Activated CD4-positive, alpha-beta T cell treated with anti-CD3 and anti-CD28 coated beads for 4 hours (primary cell): ENCODE measurements at places on chromosomes 11 and 22.

GRCh38 chr22:24159650-24160049 is 21.6 kb upstream of the SUSD2 start:
- DNase-seq = no peak

DNA sequence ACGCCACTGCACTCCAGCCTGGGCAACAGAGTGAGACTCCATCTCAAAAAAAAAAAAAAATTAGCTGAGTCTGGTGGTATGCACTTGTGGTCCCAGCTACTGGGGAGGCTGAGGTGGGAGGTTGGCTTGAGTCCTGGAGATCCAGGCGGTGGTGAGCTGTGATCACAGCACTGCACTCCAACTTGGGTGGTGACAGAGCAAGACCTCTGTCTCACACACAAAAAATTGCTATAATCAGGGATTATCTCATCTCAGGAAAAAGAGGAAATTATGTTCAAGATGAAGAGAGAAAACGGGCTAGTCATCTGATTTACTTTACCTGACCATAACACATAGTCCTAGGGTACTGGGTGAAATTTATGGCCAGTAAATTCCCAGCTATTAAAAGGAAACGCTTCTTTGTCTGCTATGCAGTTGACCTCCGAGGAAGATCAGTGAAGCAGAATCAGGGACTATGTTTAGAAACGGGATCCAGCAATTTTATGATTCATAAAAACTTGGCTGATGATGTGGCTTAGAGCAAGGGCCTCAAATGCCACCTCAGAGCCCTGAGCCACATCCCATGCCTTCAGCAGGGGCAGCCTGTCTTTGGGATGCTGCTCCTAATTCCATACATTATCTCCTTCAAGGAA is 386.2 kb downstream of the NTM start:
- DNase-seq = no peak

DNA sequence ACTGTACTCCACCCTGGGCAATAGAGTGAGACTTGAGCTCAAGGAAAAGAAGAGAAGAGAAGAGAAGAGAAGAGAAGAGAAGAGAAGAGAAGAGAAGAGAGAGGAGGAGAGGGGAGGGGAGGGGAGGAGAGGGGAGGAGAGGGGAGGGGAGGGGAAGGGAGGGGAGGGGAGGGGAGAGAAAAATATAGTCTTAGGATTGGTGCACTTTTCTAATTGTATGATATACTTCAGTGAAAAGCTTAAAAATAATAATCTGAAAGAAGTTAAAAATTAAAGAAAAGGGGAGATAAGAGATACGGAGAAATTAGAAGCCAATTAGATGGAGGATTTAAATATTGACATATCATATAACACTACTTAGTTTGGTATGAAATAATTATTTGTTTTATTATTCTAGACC is 19.3 kb downstream of the OR52A5 start:
- DNase-seq = no peak

DNA sequence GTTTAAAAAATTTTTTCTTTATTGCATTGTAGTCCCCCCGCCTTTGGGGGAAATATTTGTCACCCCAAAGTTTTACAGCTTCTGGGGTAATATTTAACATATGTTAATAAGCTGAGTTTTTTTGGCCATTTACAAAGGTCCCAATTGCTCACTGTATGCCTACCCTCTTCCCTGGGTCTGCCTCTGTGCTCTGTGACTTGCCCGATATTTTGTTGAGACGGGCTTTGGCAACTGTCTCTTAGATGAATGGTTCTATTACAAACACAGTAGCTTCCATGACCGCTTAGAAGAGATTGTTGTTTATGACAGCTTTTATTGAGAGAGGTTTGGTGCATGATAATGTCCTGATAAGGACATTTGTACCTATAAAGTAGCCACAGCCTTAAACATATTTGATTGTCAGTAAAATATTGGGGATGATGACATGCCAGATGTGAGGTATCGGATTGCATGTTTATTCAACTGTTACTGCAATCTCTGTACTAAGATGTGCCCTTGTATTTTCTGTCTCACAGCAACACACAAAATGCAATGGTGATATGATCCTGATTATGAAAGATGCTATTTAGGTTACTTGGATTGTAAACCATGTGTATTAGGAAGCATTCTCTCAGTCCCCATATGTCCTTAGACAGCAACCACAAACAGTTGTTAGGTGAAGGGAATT is 103.1 kb downstream of the TEAD1 start:
- DNase-seq = no peak

DNA sequence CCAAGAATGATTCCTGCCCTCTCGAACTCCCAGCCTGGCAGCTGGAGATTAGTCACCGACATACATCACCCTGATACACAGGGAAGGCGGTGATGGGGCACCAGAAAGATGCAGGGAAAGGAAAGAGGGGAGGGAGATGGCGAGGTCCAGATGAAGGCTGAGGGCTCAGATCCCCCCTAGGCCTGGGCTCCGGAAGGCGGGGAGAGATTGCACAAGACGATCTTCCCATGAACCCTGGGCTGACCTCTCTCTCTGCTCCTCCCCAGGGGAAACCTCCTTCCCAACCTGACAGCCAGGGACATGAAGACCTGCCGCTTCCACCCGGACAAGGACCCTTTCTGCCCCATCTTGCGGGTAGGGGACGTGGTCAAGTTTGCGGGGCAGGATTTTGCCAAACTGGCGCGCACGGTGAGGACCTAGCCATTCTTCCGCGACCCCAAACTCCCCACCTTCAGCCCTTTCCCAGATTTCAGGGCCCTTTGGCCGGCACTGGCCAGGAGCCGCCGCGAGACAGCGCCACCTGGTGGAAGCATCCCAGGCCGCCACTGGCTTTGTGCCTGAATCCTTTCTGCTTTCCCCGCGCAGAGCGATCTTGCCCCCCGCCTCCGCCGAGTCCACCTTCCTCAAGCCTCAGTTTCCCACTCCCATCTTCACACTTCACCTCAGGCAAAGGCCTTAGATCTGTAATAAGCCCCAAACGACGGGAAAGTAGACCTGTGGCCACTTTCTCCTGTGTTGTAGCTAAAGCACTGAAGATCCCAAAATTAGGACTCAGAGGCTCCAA is 11.5 kb downstream of the P2RX3 start:
- peak; percentile 46 for DNase-seq

GRCh38 chr11:12696911-12697581 is 22.8 kb downstream of the TEAD1 start:
- DNase-seq = no peak

GRCh38 chr11:119118227-119118626 is 3.2 kb upstream of the HINFP start:
- no peak for DNase-seq

DNA sequence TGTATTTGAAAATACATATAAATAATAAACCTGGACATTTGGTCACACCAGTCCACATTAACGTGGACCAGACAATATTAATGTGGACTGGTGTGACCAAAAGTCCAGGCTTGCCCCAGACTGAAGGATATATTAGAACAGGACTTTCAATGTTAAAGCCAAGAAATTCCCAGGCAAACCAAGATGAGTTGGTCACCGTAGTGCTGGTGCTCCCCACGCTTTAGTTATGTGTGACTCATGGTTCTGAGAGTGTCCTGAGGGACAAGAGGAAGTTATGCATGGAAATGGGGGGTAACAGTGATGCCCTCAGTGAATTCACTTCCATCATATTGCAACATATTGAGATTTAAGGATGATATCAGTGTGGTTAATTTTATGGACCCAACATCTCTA is 31.4 kb downstream of the POU2AF1 start:
- no peak for DNase-seq

DNA sequence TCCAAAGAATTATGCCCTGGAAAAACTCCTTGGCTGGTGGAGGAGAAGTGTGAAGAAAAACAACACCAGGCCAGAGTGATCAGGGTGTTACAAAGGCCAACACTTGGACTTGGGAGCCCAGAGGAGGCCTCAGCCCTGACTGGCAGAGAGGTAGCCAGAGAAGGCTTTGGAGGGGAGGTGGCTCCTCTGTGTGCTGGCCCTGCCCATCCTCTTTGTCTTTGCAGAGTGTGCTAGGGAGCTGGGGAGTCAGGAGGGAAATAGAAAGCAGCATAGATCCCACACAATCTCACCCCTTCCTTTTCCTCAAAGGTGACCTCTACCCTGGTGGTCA is 12.0 kb upstream of the P2RY6 start:
- DNase-seq = no peak

- DNase-seq = no peak
These were observed 307.2 kb upstream of the CTSC start for GRCh38 chr11:88644724-88645123.

DNA sequence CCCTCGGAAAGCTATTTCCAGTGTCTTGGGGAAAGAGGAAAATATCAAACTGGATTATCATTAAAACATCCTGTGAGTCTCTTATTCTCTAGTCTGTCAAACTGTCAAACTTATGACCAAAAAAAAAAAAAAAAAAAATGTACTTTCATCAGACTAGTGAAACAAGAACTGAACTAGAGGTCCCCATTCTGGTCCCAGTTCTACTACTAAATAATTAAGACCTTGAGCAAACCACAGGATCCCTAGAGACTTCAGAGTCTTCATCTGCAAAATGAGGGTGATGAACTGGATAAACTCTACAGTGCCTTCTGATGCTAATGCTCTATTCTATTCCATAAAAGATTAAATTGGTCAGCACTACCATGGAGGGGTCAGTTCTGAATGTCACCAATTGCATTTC is 105.8 kb downstream of the SERGEF start:
- no peak for DNase-seq

DNA sequence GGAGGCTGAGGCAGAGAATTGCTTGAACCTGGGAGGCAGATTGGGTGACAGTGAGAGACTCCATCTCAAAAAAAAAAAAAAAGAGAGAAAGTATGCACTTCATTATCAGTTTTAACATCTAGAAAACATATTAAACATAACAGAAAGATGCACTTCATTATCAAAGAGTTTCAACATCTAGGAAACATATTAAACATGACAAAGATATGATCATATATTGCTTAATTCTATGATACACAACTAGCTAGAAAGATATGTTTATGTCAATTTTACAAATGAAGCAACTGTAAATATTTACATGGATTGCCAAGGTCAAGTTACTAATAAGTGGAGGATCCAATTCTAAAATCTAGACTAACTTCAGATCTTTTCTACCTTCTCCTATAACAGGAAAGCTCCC is 50.4 kb upstream of the CTSC start:
- DNase-seq = no peak

GRCh38 chr11:66694732-66695207 is 17.1 kb upstream of the RBM4B start:
- peak; percentile 82 for DNase-seq
